CD14-positive monocyte (primary cell): ENCODE measurements at places on chromosomes 5 and 9.

DNA sequence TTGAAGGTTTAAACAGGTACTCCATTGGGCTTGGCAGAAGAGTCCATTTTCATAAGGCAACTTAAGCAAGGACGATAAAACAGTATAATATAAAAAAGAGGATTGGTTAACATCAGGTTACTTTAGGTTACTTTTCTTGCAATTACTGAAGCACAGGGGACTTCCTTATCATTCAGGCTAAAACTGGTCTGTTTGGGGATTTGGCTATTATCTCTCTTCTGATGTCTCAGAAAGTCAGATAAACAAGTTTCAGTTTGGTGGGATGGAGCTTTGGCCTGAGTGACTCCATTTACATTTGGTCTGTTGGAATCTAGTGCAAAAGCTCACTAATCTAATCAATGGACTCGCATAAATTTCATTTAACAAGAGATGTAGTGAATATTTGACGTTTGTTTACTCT lies 8.0 kb downstream of the GAPT start:
- DNase-seq: no peak

DNA sequence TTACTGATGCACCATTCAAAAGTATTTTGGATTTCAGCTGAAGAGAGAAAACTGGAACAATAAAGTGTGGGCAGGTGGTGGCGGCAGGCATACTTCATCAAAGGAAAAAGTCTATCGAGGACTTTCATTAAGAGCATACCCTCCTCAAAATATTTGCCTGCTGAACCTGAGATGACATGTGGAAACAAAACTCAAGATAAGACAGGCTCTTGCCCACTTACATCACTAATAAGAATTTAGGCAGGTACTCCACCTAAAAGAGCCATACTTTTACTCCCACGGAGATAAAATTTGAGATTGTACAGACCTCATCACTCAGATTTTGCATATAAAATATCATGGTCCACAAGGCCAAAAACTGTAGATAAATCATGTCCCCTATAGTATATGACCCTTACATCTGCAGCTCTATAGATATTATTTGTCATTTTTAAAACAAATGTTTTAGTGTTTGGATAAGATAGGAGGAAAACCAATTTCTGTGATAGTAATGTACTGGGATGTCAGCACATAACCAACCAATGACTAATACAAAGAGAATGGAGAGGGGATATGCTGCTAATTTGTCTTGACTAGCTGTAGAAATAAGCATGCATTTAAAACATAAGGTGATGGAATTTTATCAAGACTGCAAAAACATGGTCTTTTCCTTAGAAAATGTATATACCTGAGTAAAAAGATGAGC lies 730.6 kb upstream of the ZNF608 start:
- no peak for DNase-seq

- peak; percentile 42 for DNase-seq
Measured at GRCh38 chr5:95923918-95924544, 37.6 kb downstream of the ELL2 start.

- DNase-seq: no peak
Measured at GRCh38 chr9:776086-776485, 65.4 kb upstream of the DMRT1 start.

GRCh38 chr5:84605241-84605640 lies 220.6 kb upstream of the EDIL3 start:
- DNase-seq: peak; percentile 56

- DNase-seq: no peak
Measured at GRCh38 chr9:14512942-14513341, 180.3 kb downstream of the ZDHHC21 start.

DNA sequence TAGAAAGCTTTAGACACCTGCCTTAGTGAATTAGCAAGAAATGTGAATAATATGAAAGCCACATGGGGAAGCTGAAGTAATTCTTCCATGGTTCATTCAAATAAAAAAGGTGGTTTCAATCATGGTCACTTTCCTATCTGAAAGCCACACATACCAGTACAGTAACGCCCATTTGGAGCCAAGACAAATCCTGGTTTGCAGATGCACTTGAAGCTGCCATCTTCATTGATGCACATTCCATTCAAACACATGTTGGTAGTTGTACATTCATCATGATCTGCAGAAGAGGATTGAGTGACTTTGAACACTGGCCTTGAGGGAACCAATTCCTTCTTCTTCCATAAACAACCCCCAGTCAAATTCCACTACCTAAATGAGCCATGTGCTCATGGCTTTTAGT lies 161.5 kb downstream of the FBN2 start:
- DNase-seq: no peak

GRCh38 chr9:106962122-106962521 lies 99.2 kb downstream of the ZNF462 start:
- DNase-seq: no peak

DNA sequence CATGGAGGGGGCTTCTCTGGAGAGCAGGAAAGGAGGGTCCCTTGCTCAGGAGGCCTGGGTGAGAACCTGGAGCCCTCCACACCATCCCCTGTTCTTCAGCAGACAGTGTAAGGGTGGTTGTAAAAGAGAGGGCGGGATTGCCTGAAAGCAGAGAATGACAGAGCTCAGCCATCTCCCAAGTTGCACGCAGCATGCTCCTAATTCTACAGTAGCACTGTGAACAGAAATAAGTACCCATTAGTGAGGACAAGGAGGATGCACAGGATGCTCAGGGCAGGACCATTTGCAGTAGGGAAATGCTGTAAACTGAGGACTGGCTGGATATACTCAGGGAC lies 8.4 kb downstream of the CCDC69 start:
- DNase-seq: no peak

- no peak for DNase-seq
Measured at GRCh38 chr5:127555826-127556225, 38.4 kb downstream of the PRRC1 start.

- no peak for DNase-seq
Measured at GRCh38 chr5:118314931-118315330, 673.4 kb downstream of the DTWD2 start.

GRCh38 chr9:88994469-88995199 lies 3.4 kb downstream of the S1PR3 start:
- DNase-seq: no peak

DNA sequence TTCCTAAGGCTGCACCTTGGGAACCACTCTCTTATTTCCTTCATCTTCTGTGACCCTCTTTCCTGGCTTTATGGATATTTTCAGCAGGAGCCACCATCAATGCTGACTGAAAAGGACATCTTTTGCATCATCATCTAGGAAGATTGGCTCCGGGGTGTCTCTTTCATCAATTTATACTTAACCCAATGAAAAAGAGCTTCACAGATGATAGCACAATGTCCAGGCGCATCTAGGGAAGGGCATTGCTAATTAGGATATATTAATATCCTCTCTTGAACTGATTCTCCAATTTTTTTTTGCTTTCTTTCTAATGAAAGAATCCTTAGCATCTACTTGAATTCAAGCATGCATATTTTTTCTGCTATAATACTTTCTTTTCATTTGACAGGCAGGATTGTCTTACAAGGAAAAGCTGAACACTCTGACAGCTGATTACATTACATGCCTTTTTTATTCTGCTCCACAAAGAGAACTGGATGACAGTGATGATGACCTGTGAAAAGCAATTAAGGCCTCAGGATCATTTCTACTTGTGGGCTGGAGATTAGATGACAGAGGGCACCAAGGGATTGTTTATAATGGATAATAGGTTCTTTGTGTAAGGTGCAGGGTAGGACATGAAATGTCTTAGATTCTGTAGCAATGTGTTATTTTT lies 60.2 kb downstream of the PCSK1 start:
- no peak for DNase-seq

DNA sequence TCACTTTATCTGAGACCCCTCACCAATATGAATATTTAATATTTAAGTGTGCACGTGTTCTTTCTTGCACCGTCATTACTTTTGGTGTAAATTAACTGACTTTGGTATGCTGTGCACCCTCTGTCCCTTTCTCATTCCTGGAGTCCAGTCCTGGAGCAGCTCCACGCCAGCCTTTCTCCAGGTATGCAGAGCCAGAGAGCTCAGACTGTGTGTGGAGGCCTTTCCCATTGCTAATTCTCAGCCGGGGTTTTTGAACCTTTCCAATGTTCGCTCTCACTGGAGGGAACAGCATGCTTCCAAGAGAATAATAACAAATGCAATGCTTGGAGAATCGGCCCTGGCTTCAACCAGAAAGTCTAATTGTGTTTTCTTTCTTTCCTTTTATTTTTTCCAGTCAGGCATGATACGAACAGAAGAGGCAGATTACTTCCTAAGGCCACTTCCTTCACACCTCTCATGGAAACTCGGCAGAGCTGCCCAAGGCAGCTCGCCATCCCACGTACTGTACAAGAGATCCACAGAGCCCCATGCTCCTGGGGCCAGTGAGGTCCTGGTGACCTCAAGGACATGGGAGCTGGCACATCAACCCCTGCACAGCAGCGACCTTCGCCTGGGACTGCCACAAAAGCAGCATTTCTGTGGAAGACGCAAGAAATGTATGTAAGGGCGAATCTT lies 41.7 kb downstream of the ADAMTS16 start:
- DNase-seq: no peak

DNA sequence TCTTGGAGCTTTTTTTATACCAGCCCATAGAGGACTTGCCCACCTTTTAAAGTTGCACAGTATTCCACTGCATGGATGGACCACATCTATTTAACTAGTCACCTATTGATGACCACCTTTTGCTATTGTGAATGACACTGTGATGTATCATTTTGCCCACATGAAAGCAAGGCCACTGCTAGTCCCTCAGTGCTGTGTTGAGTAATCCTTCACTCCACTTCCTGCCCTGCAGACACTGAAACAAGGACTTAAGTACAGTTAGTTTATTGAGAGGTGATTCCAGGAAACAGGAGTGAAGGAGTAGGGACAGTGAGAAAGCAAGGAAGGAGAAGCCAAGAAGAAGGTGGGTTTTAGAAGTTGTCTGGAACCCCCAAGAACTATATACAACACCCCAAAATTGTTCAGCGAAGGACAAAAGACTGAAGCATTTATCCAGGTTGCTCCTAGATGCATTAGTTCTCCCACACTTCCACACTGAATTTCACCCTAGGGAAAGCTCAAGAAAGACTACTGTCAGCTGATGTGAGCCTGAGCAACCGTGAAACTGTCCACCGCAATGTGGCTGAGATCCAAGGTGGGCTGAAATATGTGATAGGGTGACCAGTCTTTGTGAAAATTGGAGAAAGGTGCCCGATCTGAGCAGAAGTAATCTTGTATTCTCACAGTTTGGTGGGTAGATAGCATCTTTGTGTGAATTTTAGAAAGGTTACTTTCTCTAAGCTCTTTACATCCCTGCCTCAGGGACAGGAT lies 45.2 kb upstream of the ANKRD31 start:
- DNase-seq: no peak

- no peak for DNase-seq
Measured at GRCh38 chr5:180105827-180106312, 34.3 kb upstream of the RNF130 start.

- no peak for DNase-seq
Measured at GRCh38 chr9:10443868-10444204, 169.0 kb downstream of the PTPRD start.

GRCh38 chr9:78559449-78559885 lies 262.5 kb downstream of the PSAT1 start:
- DNase-seq: no peak

- DNase-seq: no peak
Measured at GRCh38 chr9:32738501-32739172, 44.7 kb upstream of the TMEM215 start.

DNA sequence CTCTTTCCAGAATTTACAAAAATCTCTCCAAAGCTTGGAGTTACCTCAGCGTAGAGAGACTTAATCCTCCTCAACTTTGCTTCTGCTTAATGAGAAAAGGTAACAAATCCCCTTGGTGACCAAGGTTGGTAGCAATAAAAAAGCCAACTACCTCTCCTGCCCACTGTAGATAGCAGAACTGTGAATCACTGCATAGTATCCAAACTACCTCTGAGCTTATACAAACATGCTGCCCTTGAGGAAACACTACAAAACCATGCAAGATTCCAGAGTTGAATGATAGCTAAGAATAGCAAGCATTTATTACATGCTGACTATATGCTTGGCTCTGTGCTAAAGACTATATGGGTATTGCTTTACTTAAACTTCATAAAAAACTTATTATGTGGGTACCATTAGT lies 2.8 kb upstream of the ADAMTS12 start:
- DNase-seq: no peak

DNA sequence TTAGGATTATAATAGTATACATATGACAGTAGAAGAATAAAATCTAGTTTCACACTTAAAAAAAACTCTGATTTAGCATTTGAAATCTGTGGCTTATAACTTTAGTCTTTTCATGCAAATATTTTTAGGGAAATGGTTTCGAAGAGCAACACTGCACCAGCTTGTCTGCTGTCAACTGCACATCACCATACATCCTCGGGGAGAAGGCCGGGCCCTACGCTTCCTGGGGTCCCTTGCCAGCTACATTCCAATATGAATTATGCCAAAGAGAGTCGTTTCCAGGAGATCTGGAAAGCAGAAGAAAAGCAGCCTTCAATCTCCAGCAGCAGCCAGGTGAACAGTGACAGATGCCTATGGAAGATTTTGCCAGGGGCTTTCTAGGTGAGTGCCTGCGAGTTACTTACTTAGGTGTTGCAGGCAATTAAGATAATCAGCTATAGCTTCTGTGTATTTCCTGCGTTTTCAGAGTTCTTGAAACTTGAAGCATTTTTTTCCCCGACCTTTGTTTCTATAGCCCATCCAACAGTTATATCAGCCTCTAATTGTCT lies 166.8 kb downstream of the TRPM3 start:
- DNase-seq: no peak

- peak; percentile 46 for DNase-seq
Measured at GRCh38 chr5:62779010-62779422, 200.4 kb downstream of the LRRC70 start.

- DNase-seq: no peak
Measured at GRCh38 chr5:118875131-118875530, 113.2 kb downstream of the DTWD2 start.

GRCh38 chr9:16414451-16414850 lies 456.0 kb downstream of the BNC2 start:
- no peak for DNase-seq
